Upper lobe of left lung (tissue), 6 donors: ENCODE measurements at places on chromosomes 7 and 10. TPM values are rescaled to one million over a fixed set of nuclear protein-coding genes. Genes with fewer than 3 reads are reported as not detected.
A peak's percentile ranks its signal among the peaks of the same experiment; 100 is the strongest.

- H3K4me3 ChIP-seq = no peak overlapping the region
- H3K27ac ChIP-seq = no peak overlapping the region
- no peak for DNase-seq
- peaks cover 15% of the 10 kb centered on the region for H3K4me1 ChIP-seq
- no peaks in the 10 kb centered on the region for H3K27me3 ChIP-seq
Measured at GRCh38 chr7:159032753-159033472, 111.8 kb downstream of the VIPR2 start.

- no peaks in the 10 kb centered on the region for H3K4me1 ChIP-seq
- DNase-seq = no peak
- no peaks in the 10 kb centered on the region for H3K27me3 ChIP-seq
- no peaks in the 10 kb centered on the region for H3K36me3 ChIP-seq
- H3K27ac ChIP-seq = no peak overlapping the region
Measured at GRCh38 chr10:14758994-14759664, 15.6 kb downstream of the FAM107B start.

DNA sequence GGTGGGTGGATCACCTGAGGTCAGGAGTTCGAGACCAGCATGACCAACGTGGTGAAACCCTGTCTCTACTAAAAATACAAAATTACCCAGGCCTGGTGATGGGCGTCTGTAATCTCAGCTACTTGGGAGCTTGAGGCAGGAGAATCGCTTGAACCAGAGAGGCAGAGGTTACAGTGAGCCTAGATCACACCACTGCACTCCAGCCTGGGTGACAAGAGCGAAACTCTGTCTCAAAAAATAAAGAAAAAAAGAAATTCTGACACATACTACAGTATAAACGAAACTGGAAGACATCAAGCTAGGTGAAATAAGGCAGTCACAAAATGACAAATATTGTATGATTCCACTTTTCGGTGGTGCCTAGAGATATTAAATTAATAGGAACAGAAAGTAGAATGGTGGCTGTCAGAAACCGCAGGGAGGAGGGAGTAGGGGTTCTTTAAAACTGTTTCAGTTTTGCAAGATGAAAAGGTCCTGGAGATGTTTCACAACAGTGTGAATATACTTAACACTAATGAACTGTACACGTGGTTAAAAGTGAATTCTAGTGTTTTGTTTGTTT, 23.2 kb downstream of the PILRA start:
- no peaks in the 10 kb centered on the region for H3K27me3 ChIP-seq
- no peaks in the 10 kb centered on the region for H3K36me3 ChIP-seq
- DNase-seq = no peak
- peaks cover 13% of the 10 kb centered on the region for H3K4me1 ChIP-seq

GRCh38 chr10:79374312-79375191, 27.3 kb downstream of the PPIF start:
- peaks cover 8% of the 10 kb centered on the region for H3K4me1 ChIP-seq
- H3K4me3 ChIP-seq = no peak overlapping the region
- no peak overlapping the region for H3K27ac ChIP-seq
- H3K27me3 ChIP-seq = no peaks in the 10 kb centered on the region
- DNase-seq = peak; percentile 83

DNA sequence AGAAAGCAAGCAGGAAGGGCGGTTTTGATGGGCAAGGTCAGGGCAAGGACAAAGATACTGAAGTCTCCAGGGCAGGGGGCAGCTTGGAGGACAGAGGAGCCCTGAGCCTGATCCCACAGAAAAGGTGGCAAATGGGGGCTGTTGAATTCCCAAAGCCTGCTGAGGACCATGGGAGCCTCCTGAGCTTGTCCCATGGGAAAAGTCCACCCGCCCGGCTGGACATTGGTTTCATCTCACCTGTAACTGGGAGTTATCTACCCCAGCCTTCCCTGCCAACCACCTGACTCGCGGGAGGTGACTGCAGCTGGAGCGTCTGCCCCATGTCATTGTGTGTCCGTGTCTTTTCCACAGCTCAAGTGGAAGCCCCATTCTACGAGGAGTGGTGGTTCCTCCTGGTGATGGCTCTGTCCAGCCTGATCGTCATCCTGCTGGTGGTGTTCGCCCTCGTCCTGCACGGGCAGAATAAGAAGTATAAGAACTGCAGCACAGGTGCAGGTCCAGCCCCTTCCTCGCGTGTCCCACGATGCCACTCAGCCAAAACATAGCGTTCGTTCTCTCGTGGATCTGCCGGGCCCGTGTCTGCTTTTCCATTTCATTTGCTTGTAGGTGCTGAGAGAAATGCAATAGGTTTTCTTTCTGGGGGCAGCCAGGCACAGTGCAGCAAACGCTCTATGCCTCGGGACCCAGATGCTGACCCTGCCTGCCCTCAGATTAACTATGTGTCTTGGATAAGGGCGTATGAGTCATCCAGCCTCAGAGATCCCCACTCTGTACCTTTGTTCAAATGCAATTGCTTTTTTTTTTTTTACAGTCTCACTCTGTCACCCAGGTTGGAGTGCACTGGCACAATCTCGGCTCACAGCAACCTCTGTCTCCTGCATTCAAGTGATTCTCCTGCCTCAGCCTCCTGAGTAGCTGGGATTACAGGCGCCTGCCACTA, 444.5 kb upstream of the FOXK1 start:
- H3K27me3 ChIP-seq = no peaks in the 10 kb centered on the region
- H3K4me1 ChIP-seq = no peaks in the 10 kb centered on the region
- H3K27ac ChIP-seq = no peak overlapping the region
- DNase-seq = no peak
- no peak overlapping the region for H3K4me3 ChIP-seq
- no peaks in the 10 kb centered on the region for H3K36me3 ChIP-seq

GRCh38 chr7:110775046-110775445, 315.9 kb upstream of the LRRN3 start:
- DNase-seq = no peak
- H3K27me3 ChIP-seq = no peaks in the 10 kb centered on the region
- H3K27ac ChIP-seq = no peak overlapping the region
- H3K4me3 ChIP-seq = no peak overlapping the region

DNA sequence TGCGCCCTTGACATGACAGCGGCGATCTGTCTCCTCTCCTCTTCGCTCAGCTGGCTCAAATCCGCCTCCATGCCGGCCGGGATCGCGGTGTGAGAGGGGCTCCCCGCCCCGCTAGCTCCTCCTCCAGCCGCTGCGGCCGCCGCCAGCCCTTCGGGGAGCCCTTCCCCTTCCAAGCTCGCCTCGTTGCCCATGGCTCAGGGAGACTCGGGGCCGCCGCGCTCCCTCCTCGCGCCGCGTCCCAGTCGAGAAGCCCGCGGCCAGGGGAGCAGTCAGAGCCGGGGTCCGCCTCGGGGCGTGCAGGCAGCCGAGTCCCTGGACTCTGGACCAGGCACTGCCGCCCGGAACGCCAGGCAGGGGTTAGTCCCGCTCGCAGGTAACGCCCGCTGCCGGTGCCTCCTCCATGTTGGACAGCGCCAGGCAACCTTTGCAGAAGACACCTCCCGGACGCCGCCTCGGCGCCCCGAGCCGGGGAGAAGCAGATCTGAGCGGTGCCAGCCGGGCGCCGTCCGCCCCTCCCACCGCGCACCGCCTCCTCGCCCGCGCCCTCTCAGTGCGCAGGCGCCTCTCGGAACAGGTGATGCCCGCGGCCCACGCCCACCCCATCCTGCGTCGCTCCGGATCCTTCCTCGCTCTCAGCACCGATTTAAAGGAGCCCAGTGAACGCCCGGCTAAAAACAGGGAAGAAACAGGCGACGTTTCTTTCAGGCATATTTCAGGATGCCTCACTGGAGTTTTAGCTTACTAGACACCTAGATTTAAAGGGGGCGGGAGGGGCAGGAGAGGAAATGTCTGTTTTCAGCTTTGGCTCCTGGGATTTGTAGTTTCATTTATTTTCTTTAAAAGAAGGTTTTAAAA, at the start of gene PCLO:
PCLO (minus strand) TSS at position 483 of the 855 bp plus-strand sequence; CDS start at position 191, 292 bp downstream.
- H3K27me3 ChIP-seq = no peaks in the 10 kb centered on the region
- no peaks in the 10 kb centered on the region for H3K36me3 ChIP-seq

Gene CDHR3
- 38.8 TPM for total RNA-seq

Gene LOXL4
- 5.1 TPM for total RNA-seq

Gene ZNF727
- total RNA-seq = 0.59 TPM

Gene SAMD9
- total RNA-seq = 11.8 TPM

Gene RPEL1
- not detected for total RNA-seq

Gene LIPK
- not detected for total RNA-seq
